GM12891 (cell line): ENCODE measurements at places on chromosomes 5 and 9.

- DNase-seq: no peak
Measured at GRCh38 chr9:124005029-124005771, 6.4 kb upstream of the LHX2 start.

GRCh38 chr5:132417889-132418485 is 48.5 kb downstream of the SLC22A5 start:
- no peak for DNase-seq

GRCh38 chr5:147576646-147577535 is 67.0 kb upstream of the DPYSL3 start:
- DNase-seq: no peak

DNA sequence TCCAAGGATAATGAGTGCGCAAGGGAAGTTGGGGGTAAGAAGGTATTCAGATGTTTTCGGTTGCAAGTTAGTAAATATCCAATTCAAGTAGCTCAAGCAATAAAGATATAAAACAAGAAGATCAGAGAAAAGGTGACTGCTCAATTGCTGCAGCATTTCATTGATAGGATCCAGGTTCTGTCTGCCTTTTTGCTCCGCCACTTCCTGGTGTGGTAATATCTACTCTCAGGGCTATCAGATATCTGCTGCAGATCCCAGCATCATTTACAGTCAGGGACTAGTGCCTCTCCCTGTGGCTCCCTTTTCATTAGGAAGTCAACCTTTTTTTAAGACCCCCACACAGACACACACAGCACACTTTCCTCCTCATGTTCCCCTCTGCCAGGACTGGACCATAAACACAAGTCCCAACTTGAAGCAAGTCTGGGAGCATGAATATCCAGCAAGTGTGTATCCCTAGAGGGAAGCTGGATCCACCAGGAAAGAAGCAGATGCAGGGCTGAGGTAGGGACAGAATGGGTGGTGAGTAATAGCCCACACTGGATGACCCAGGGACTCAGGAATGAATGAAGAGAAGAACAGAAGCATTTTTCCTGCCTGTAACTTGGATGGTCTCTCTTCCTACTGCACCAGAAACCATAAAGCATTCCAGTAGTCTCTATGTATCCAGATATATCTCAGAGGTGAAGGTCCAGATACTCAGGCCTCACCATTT is 53.7 kb downstream of the ZNF622 start:
- no peak for DNase-seq

DNA sequence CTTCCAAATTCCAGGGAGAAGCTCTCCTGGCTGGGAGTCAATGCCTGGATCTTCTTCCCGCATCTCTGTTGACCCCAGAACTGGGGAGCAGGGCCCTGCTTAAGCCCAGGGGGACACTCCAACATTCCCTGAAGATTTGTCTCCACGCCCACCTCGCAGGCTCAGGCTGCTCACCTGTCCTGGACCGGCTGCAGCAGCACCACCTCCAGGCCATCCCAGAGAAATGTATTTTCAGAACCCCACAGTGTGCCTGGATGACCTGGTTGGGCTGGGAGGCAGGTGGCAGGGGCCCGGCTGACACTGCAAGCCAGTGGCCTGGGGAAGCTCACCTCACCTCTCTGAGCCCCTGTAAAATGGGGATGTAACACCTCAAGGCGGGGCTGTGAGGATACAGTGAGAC is 27.1 kb upstream of the ZBTB43 start:
- no peak for DNase-seq

GRCh38 chr5:142931896-142932686 is 161.9 kb downstream of the ARHGAP26 start:
- DNase-seq: no peak

DNA sequence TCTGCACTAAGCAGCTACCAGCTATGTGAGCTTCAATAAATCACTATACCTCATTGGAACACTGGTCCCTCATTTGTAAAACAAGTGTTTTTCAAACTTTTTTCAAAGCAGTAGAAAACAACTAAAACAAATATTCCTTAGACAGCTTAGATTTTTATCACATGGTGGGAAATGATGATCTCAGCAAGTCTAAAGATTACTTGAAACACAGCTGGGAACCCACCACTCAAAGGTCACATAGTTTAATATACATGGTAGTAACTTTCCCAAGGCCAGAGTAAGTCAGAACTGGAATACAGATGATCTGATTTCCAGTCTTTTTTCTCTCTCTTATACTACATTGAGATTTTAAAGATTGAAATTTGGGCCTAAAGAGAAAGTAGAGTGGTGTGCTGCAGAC is 850 bp upstream of the C6 start:
- DNase-seq: no peak

DNA sequence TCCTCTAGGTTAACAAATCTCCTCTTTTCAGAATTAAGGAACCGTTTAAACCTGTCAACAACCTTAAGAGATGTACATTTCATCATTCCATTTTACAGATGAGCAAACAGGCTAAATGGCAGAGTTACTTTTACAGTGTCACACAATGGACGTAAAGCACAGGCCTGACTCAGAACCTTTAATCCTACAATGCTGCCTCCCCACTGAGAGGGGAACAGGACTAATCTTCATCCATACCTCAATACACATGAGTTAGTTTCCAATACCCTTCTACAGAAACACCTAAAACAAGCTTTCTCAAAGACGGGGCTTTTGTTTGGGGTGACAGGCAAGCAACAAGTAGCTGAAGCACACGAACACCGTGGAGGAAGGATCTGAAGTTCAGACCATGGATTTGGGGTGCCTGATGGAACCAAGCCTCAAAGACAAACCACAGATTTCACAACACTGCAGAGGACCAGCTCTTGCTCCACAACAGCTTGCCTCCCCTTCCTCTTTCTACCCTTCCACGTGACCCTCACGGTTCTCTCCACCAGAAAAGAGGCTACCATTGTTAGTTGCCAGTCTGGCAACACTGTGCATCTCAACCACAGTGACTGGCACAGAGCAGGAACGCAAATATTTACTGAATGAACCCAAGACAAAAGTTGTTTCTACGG is 1.8 kb downstream of the RNF130 start:
- no peak for DNase-seq

GRCh38 chr9:91212596-91213243 is 149.0 kb downstream of the AUH start:
- no peak for DNase-seq

DNA sequence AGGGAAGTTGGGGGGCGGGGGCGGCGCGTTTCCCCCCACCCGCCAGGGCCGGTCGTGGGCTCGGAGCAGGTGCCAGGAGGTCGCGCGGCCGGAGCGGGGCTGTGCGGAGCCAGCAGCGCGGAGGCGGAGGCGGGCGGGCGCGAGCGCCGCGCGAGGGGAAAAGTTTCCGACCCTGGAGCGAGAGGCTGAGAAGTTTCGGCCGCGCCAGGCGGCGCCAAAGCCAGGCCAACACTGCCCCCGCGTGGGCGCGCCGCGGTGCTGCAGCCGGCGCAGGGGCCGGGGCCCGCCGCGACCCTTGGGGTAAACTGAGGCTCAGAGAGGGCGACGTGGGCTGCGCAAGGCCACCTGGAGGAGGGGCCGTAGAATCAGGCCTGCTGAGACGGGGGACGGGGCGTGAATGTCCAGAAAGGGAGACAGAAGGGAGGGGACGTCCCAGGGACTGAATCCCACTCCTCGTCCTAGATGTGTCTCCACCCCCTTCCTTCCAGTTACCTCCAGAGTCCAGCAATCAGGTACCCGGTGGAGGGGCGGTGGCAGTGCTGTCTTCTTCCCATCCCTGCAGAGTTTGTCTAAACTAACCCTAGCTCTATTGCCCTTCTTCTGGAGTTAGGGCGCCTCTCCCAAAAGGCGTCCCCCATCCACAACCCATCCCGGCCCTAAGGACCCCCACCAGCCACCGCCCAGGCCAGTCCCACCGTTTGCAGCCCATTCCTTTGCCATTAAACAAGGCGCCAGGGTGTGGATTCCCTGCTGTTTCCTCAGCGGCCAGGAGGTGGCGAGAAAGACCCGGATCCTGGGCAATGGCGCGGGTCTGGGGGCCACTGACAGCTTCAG is 10.2 kb downstream of the C9orf50 start:
- DNase-seq: peak; percentile 84

DNA sequence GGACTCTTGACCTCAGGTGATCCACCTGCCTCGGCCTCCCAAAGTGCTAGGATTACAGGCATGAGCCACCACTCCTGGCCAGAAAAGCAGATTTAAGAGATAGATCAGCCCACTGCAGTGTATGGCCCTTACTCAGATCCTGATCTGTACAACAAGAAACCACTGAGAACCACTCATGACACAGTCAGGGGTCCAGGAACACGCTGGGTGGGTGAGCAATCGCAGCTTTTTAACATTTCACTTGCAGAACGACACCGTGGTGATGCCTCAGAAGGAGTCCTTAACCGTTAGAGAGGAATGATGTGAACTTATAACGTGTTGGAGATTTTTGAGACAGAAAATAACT is 45.3 kb upstream of the NSMF start:
- peak; percentile 8 for DNase-seq

DNA sequence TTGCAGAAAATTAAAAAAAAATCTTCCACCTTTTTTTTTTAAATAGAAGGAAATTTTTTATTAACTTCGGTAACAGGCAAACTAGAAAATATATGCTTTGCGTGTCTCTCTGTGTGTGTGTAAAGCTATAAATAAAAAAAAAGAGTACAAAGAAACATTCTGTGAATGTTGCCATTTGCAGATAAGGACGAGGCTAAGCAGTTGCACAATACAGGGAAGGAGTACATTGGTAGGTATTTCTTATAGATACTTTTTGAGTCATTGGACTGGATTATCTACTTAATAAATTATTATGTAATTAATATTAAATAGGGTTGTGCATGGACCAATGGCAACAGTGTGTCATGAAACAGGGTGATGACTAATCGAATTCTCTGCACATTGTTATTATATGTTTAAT is 102.4 kb downstream of the CAMK4 start:
- no peak for DNase-seq

DNA sequence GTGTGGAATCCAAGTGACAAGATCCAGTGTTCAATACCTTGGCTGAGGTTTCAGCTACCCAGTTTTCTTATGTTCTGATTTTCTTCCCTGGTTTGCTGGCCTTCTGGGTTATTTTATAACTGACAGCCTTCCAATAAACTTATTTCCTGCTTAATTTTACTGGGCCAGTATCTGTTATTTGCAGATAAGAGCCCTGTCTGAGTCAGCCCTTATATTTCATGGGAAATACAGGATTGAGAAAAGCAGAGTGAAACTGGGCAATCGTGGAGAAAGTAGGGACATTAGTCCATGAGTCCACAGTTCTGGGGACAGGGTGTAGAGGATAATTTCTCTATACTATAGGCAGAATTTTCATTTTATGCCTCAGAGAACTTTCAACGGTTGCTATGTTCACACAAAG is 32.3 kb downstream of the TMEM167A start:
- no peak for DNase-seq

GRCh38 chr5:9861666-9862256 is 231.6 kb upstream of the TAS2R1 start:
- DNase-seq: no peak

DNA sequence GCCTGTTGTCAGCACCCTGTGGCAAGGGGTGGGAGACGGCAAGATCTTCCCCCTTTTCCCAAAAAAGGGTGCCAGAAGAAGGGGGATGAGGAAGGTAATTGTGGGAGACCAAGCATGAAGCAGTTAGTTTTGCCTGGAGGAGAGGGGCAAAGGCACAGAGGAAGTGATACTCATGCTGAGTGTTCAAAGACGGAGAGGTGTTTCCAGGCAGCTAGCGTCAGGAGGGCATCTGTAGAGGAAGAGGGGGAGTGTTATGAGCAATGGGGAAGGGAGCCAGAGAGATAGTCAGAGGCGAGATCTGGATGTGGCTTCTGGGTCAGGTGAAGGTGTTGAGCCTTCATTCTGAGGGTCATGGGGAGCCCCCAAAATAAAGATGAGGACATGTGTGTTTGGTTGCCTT is 26.9 kb upstream of the ADAM19 start:
- DNase-seq: no peak

GRCh38 chr5:105740242-105740641 is 1930.5 kb downstream of the EFNA5 start:
- no peak for DNase-seq

DNA sequence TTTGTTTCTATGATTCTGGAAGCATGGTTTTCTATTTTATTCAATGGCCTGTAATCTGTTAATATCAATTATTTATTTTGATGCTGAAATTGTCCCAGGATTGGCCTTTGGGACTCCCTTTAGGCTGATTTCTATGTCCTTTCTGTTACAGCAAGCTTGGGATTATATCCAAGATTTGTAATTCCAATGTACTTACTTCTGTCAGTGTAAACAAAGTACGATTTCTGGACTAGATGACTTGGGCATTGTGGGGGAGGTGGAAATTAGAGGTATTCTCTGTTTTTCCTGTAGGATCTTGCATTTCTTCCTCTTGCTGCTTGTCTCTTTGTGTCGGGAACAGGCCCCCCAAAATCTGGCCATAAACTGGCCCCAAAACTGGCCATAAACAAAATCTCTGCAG is 3.7 kb downstream of the PCDHGA12 start:
- no peak for DNase-seq

GRCh38 chr5:35041261-35041660 is 6.5 kb downstream of the AGXT2 start:
- no peak for DNase-seq

- no peak for DNase-seq
Measured at GRCh38 chr5:6096101-6096500, 282.2 kb downstream of the MED10 start.

- DNase-seq: no peak
Measured at GRCh38 chr5:1763548-1763911, 36.1 kb downstream of the MRPL36 start.

DNA sequence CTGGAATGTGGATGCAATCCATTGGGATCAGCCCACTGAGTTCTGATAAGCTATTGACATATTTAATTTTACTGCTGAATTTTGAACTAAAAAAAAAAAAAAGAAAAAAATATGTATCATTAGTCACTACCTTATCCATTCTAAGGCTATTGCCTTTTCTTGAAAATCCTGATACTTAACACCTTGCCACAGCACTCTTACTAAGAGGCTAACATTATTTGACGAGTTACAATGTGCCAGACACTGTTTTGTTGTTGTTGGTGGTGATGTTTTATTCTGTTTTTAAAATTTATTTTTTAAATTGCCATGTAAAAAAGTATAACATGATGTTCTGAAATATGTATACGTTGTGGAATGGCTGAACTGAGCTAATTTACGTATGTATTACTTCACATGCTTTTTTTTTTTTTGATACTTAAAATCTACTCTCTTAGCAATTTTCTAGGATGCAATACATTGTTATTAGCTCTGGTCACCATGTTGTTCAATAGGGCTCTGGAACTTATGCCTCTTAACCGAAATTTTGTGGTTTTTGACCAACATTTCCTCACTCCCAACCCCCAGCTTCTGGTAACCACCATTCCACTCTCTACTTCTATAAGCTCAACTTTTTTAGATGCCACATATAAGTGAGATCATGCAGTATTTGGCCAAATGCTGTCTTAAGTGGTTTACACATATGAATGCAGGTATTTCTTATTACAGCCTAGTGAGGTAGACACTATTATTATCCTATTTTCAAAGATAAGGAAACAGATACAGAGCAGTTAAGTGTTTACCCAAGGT is 134.8 kb upstream of the PCA3 start:
- no peak for DNase-seq
